ENCODE measurements at places on chromosomes 2 and 18.

DNA sequence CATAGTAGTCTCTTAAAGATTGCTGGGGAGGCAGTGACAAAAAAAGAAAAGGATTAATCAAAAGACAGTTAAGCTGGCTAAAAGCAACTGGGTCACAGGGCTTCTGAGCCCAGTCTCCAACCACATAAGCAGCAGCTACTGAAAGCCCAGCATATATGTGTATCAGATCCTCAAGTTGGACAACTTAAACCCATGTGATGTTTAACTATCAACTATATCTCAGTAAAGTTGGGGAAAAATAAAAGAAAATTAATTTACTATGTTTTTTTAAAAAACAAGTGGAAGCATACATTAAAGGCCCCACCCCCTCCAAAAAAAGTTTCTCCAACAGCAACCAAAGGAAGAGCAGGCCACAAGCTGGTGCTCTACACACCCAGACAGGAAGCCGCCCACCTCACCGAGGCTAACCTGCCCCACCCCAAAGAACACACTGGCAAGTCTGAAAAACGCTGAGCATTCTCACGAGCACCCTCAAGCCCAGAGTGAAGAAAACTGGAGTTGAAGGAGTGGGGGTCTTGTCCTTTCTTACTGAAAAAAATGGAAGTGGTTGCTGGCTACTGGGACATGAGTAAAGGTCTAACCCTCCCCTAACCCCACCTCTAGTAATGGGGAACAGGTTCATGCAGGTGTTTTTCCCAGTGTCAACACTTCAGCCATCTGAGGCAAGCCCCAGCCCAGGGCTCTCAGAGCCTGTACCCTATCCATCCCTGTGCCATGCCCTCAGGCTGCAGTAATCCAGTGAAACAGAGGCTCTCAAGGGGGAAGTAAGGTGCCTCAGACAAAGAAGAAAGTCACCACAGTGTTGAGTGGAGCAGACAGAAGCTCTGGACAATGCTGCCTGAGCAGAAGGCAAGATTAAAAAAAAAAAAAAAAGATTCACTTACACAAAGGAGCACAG lies 106.3 kb downstream of the GYPC start:
- DNase-seq, result peak; percentile 11

- no peak for DNase-seq
Measured at GRCh38 chr18:55314615-55315237, 273.3 kb downstream of the TCF4 start.

GRCh38 chr18:11672846-11673454 lies 16.1 kb upstream of the GNAL start:
- DNase-seq, result peak; percentile 33

DNA sequence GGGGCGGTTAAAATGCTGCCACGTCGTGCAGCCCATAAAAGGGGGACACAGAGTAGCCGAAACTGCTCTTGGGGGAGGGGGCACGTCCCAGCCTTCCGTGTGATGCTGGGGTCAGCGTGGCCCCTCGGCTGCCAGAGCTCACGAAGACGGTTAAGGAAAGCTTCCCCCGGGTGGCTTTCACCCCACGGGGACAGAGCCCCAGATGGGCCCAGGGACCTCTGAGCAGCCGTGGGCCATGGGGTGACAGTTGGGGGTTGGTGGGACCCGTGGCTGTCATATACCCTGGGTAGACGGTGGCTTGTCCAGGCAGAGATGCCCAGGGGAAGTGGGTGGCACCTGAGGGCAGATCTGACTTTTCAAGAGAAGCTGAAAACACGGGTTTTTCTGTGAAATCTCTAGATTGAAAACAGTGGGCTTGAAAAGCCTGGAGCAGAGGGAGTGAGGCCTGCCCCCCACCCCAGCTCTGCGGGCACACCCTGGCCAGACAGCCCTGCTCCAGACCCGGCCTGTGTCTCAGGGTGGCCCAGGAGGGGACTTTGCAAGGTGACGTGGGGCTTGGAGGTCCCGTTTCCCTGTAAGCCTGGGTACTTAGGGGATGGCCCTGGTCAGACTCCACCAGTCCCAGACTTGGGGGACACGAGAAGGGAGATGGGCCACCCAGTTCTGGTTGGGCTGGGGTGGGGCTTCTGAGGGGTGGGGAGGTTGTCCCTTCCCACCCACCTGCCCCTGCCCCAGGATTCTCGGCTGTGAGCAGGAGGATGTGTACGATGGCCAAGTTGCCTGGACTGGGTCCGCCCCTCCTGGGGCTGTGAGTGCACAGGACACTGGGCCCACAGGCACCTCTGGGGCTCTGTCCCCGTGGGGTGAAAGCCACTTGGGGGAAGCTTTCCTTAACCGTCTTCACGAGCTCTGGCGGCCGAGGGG lies 652 bp downstream of the NEU4 start:
- peak; percentile 43 for DNase-seq

DNA sequence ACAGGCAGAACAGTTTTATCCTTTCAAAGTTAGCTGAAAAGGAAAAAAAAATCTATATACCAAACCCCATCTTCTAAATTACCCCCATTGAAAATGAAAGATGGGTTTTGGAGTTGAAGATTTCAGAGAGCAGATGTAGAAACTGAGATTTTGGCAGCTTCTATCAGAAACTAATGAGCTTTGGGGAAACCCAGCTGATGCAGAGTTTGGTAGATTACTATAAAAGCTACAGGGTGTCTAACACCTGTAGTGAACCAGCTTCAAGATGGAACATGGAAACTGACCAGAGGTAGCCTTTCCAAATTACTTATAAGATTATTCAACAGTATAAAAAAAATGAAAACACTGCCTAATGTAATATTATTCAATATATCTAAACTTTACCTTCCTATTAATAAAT lies 583.1 kb downstream of the XIRP2 start:
- DNase-seq, result no peak

Measured in endodermal cell (in vitro differentiated cells).